ENCODE measurements at places on chromosomes 5 and 9.
A peak's percentile ranks its signal among the peaks of the same experiment; 100 is the strongest.

- DNase-seq, result no peak
These were observed 9.4 kb downstream of the GBGT1 start for GRCh38 chr9:133154097-133154989.

GRCh38 chr9:4661165-4661564 lies 929 bp upstream of the PLPP6 start:
- no peak for DNase-seq

GRCh38 chr9:5186416-5187169 lies 1.2 kb upstream of the INSL6 start:
- no peak for DNase-seq

DNA sequence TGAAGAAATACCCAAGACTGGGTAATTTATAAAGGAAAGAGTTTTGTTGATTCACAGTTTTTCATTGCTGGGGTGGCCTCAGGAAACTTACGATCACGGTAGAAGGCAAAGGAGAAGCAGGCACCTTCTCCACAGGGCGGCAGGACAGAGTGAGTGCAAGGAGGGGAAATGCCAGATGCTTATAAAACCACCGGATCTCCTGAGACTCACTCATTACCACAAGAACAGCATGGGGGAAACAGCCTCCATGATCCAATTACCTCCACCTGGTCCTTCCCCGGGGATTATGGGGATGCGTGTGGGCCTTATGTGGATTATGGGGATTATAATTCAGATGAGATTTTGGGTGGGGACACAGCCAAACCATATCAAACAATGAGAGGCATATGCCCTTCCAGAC lies 18.5 kb upstream of the RORB start:
- DNase-seq, result peak; percentile 2

DNA sequence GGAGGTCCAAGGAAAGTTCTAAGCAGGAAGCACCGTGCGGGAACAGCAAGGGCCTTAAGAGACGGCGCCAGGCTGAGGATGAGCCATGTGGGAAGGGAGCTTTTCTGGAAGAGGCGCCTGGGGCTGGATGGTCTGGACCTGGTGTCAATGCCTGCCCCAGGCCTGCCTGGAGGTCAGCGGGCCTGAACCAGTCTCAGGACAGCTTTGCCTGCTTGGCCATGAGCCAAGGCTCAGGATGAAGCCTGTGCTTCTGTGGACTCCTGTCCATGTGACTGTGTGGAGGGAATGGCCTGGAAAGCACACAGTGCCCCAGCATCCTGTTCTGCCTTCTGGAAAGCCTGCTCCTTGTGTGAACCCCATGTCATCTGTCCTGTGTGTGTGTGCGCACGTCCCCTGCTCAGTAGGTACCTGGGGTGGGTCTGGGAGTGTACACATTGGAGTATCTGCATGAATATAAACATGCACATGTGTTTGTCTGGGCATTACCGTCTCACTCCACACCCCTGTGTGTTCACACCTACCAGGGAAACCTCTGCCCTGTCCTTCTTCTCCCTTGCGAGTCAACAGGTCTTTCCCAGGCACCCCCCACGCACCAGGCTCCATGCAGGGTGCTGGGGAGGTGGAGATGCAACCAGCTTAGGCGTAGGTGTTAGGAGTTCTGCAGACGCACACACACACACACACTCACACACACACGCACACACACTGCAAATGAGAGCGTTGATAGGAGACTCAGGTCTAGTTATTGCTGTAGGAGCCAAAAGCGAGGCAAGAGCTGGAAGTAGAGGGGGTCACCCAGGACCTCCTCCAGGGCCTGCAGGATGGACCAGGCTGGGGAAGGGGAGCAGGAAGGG lies 24.8 kb downstream of the DAB2IP start:
- DNase-seq, result no peak

- DNase-seq, result no peak
These were observed 22.6 kb upstream of the TTC39B start for GRCh38 chr9:15329539-15330109.

DNA sequence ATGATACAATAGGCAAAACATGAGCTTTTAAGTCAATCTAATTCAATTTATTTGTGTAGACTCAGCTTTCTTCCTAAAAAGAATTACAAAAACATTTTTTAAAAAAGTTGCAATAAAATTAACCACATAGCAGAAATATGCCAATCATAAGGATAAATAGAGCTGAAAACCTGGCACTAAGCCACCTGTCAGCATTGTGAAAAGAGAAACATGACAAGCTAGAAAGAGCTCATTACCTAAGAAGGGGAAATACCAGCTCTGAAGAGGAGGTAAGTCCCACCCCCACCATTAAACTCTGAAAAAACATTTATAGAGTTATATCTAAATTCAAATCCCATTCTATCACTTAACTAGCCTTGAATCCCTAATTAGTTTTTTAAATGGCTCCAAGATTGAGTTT lies 372.9 kb downstream of the OSTF1 start:
- DNase-seq, result no peak

- no peak for DNase-seq
These were observed 137.1 kb upstream of the IRX2 start for GRCh38 chr5:2888520-2889060.

DNA sequence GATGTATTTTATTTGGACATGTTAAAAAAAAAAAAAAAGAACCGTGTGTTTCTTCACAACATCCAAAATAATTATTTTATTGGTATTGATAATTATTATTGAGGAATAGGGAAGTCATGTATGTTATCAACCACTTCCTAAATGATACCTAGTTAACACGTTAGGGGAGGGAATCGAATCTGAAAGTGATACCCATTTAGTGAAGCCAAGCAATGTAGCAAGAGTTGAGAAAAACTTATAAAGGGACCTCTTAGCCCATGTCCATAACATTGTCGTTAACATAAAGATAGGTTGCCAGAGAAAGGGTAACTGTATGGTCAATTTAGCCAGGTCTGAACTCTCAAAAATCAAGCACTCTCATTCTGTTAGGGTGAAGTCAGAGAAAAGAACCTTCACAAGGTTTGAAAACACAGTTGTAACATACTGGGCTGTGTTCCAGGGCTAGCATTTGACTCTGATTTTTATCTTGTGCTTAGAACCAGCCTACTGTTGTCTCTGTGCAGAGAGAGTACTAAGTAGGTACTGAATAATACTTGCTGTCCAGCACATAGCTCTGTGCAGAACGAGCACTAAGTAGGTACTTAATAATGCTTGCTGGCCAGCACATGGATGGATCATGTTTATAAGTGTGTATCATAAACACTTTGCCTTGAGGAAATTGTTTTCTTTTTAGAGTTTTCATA lies 60.4 kb downstream of the GHR start:
- DNase-seq, result no peak

DNA sequence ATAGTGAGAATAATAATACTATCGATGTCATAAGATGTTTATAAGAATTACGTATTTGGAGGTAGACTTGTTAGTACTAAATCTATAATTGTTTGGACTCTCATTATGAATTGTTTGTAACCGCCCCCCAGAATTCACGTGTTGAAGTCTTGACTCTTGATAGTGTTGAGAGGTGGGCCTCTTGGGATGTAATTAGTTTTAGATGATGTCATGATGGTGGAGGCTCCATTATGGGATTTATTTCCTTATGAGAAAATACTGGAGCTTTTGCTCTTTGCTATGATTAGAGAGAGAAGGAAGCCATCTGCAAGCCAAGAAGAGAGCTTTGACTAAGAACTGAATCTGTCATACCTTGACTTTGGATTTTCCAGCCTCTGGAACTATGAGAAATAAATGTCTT lies 142.2 kb downstream of the PRDM9 start:
- DNase-seq, result no peak

- no peak for DNase-seq
These were observed 11.8 kb upstream of the LNPEP start for GRCh38 chr5:96924016-96924443.

- no peak for DNase-seq
These were observed 23.4 kb downstream of the CDK20 start for GRCh38 chr9:87950765-87951488.

Measured in NCI-H524 treated with DMSO at 0.1 percent for 48 hours (cell line).